ENCODE measurements at places on chromosomes 11 and 22.

DNA sequence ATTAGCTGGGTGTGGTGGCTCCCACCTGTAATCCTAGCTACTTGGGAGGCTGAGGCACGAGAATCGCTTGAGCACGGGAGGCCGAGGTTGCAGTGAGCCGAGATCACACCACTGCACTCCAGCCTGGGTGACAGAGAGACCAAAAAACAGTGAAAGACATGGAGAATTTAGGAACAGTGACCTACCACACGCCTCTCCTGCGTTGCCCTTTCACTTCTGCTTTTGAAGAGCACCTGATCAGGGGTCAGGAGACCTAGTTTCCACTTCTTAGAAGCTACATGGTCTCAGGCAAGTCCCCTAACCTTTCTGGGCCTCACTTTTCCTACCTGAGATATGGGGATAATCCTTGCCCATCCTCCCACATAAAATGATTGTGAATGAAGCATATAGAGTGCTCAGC is 12.2 kb downstream of the SLC35C1 start:
- DNase-seq = no peak

GRCh38 chr22:26548984-26549383 is 36.7 kb upstream of the TFIP11 start:
- no peak for DNase-seq

DNA sequence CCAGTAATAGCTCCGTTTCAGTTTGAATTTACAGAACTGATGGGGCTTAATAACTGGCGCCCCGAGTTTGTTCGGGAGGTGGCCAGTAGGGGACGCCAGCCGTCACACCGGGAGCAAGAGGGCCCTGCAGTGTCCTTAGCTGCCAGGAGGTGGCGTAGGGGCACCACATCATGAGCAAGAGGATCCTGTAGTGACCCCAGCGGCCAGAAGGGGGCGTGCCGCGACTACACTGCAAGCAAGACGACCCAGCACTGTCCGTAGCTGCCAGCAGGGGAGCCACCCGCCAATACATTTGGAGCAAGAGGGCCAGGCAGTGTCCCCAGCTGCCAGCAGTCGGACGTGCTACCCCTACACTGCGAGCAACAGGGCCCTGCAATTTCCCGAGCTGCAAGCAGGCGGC is 663.7 kb upstream of the B3GAT1 start:
- no peak for DNase-seq

DNA sequence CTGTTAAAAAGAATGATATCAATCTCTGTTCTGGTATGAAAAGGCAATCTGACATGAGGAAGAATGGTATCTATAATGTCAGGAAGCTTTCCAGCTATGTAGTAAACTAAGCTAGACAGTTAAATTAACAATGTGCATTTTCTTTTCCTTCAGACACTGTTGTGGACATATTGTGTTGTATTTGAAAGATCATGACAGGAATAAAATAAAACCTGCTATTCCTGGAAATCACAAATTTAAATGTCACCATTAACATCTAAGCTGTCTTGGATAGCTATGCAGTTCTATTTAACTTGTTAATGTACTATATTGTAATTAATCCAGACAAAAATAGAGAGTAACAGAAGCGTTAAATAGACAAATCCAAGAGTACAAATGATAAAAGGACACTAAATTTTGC is 297.4 kb upstream of the LUZP2 start:
- no peak for DNase-seq

GRCh38 chr11:13101644-13102512 is 92.8 kb downstream of the RASSF10 start:
- DNase-seq = no peak

DNA sequence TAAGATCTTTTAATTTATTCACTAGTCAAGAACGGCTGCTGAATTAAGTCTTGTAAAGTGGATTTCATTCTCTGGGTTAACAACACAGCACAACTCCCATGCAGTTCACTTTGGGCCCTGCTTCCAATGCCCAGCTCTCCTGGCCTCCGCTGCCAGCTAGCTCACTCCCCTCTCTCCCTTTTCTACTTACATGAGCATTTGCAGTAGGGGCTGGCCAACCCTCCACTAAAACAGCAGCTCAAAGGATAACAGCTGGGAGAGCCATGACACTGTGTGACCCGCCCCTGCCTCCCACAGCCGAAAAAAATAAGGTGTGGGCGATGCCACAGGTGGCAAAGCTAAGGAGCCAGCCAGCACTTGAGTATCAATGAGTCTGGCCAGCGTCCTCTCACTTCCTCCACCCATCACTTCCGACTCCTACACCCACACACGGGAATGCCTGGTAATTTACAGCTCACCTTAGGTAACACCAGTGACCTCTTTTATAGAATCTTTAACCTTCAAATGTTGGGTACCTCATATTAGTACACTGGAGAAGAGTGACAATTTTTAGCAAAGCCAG is 56.8 kb downstream of the DGCR2 start:
- no peak for DNase-seq

GRCh38 chr11:8271106-8271886 is 7.6 kb upstream of the LMO1 start:
- no peak for DNase-seq
